Activated CD4-positive, alpha-beta T cell treated with anti-CD3 and anti-CD28 coated beads, Interleukin-2, amount 50 U/mL, for 4 hours (primary cell): ENCODE measurements at places on chromosomes 13 and 19.

DNA sequence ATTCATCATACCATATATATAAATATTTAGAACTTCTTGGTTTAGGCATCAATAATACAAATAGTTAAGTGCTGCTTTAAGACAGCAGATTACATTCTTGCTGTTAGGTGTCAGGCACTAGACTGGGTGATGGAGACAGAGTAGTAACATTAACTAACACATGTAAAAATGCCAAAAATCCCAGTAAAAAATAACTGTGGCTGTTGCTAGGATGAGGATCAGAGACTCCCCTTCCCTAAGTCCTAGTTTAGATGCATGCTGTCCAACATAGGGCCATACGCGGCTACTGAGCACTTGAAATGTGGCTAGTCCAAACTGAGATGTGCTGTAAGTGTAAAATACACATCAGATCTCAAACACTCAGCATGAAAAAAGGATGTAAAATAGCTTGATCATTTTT lies 94.7 kb downstream of the CDADC1 start:
- DNase-seq: no peak

- no peak for DNase-seq
Observed at GRCh38 chr13:112870051-112870331, 99.0 kb upstream of the MCF2L start.

DNA sequence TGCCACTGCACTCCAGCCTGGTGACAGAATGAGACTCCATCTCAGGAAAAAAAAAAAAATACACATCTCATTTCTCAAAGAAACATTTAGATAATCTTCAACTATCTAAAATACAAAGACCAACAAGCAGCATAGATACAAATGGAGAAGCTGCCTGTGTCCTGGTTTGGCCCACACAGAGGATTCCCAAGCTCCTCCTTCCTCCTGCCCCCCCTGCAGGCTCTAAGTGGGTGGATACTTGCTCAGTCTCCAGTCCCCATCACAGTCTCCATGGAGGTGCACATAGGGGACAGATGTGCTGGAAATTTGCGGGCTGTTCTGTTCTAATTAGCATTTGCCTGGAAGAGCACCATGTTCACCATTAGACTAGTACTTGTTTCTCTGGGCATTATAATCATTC lies 59.9 kb downstream of the ABCC4 start:
- DNase-seq: no peak

DNA sequence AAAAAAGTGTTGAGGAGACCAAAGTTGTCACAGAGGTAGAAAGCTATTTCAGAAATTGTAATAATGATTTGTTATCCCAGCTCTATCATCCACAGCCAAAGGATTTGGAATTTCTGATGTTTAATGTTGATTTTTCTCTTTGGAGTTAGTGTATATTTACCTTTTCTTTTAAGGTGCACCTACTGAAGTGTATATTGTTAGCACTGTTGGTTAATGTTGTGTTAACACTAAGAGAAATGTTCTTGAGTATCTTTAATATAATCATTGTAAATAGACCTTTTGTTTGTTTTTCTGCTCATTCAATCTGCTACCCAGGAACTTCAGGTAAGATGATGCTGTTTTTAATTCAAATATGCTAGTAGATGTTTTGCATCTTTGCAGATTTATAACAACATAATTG lies 57.5 kb downstream of the ZAR1L start:
- no peak for DNase-seq

DNA sequence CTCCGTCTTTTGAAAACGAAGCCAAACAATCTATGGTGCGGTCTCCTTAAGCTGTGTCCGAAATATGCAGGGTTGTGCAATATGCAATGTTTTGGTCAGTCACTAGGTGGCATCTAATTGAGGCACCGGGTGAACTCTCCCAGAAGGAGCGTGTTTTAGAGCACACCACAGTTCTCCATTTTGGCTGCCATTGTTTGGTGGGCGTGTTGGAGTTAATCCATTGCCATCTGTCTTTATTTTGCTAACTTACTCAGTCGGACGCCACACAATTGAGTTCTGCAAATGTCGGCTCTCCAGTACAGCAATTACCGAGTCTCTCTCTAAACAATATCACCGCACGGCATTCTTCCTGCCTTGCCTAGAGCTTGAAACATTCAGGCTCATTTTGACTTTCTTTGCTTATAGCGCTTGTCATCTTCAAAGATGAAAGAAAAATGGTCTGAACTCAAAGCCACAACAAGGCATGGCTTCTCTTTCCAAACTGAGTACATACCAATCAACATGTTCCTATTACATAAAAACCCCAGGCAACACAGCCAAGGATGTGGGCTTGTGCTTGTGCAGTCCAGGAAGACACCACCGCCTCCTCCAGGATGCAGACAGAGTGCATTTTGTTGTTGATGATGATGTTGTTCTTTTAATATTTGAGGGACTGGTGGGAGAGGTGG lies 182.0 kb upstream of the SERP2 start:
- peak; percentile 11 for DNase-seq

DNA sequence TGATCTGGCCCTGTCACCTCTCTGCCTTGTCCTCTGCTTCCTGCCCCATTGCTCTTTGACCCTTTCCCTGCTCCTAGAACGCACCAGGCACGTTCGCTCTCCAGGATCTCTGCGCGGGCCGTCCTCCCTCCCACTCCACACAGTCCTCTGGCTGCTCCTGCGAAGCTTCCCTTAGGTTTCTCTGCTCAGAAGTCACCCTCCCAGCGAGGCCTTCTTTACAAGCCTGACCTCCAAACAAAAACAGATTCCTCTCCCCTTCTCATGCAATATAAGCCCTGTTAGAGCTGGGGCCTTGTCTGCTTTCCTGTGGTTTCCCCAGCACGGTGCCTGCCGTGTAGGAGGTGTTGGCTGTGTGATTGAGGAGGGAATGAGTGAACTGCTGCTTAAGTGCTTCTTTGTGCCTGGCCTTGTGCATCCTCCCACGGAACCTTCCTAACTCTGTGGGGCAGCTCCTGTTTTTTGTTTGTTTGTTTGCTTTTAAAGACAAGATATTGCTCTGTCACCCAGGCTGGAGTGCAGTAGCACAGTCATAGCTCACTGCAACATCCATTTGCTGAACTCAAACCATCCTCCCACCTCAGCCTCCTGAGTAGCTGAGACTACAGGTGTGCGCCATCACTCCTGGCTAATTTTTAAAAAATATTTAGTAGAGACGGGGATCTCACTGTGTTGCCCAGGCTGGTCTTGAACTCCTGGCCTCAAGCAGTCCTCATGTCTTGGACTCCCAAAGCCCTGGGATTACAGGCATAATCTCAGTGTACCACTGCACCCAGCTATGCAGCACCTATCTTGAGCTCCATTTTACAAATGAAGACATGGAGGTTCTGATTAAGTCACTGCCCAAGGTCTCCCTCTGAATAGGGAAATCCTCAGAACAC lies 82.0 kb downstream of the SIPA1L3 start:
- DNase-seq: no peak

DNA sequence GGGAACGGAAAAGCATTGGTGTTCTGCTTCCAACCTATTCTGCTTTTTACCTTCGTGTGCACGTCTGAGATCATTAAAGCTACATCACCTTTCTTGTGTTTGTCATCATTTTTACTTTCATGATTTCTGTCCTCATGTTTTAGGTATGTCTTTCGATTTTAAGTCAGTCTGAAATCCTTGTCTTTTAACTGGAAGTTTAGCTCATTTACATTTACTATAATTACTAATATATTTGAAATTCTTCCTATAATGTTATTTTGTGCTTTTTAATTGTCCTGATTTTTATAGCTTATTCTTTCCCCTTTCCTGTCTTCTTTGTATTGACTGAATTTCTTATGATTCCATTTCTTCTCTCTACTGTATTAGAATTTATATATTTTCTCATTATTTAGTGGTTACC lies 19.2 kb upstream of the ASPDH start:
- DNase-seq: no peak

DNA sequence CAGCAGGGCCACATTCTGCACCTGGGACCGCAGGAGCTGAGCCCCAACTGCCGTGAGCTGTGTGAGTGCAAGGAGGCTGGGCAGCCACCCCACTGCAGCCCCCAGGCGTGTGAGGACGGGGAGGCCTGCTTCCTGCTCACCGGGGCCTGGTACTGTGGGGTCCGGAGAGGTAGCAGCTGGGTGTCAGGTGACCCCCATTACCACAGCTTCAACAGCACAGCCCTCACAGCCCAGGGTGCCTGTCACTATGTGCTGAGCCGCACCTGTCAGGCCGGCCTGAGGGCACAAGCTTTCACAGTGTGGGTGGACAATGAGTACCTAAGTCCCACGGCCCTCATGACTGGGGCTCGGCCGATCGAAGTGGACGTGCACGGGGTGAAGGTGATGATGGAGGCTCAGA lies 35.8 kb upstream of the FXYD3 start:
- DNase-seq: no peak

- DNase-seq: no peak
Observed at GRCh38 chr19:9865732-9866501, 30.8 kb downstream of the PIN1 start.

DNA sequence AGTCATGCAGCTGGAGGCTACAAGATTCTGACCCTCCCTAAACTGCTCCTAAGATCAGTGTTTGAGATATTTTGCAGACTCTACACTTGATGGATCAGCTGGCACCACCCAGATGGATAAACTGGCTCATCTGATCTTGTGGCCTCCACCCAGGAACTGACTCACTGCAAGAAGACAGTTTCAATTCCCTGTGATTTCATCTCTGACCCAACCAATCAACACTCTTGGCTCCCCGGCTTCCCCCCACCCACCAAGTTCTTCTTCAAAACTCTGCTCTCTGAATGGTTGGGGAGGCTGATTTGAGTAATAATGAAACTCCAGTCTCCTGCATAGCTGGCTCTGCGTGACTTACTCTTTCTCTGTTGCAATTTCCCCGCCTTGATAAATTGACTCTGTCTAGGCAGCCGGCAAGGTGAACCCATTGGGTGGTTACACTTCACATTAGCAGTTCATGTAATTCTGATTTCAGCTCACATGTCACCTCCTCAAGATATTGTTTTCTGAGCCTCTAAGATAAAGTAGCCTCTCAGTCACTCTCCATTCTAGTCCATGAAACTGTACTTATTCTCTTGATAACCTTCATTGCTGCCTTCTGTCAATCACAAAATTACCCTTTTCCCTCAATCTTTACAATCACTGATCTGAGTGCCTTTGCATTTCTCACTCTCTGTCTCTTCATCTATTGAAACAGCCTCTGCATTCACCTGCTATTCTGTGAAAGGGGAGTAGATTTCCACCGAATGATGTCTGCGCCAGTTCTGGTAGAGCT lies 9.9 kb upstream of the FPR3 start:
- DNase-seq: no peak

DNA sequence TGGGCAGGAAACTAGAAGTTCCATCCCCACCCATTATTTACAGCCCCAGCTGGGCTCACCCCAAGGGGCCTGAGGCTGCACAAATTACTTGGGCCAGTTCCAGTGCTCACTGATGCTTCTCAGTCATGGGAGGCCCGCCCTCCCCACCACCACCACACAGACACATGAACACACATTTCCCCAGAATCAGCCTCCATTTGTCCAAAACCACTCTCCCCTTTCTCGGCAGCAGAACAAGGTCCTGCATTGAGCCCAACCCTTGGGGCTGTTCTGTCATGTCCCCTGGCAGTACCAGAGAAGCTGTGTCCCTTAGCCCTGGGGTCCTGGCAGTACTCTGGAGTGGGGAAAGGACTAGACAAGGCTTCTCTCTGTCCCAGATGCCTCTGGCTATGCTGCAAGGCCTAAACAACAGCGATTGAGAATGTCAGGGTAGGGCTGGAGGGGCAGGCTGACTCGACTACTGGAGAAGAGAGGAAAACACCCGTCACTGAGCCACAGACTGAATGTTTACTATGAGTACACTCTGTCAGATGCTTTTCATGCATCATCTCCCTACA lies 21.8 kb downstream of the SAMD4B start:
- DNase-seq: no peak

- no peak for DNase-seq
Observed at GRCh38 chr13:97276862-97277269, 54.7 kb downstream of the MBNL2 start.

- no peak for DNase-seq
Observed at GRCh38 chr19:2014731-2015607, 545 bp downstream of the BTBD2 start.

GRCh38 chr13:110455941-110456340 lies 105.6 kb downstream of the RAB20 start:
- DNase-seq: peak; percentile 45

- DNase-seq: no peak
Observed at GRCh38 chr19:17311455-17312188, 2.3 kb downstream of the DDA1 start.

DNA sequence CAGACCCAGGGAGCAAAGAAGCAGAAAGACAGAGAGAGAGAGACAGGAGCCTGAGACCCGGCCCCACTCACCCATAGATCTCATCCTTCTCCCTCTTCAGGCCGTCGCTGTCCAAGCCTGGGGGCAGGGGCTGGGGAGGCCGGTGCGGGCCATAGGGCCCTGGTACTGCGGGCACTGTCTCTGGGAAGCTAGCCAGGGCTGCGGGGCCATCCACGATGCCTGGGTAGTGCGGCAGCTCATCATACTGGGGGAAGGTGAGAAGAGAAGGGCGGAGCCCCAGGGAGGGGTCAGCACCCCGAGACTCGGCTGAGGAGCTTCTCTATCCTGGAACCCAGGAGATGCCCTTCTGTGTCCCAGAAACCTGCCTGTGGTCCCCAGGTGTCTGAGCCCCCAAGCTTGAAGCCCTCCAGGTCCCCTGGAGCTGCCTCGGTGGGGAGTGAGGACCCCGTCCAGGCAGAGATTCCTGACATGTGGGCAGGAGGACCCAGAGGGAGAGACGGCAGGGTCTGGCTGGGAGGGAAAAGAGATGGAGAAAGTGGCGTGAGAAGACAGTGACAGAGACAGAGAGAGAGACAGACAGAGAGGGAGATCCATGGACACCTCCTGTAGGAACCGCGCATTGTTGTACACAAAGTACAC lies 2.1 kb downstream of the MEIS3 start:
- DNase-seq: no peak

GRCh38 chr13:69793783-69794453 lies 313.7 kb upstream of the ATXN8OS start:
- no peak for DNase-seq

GRCh38 chr19:9498183-9498902 lies at the start of gene ZNF560:
ZNF560 (minus strand) TSS chr19:9498616; CDS start chr19:9475313, 23,303 bp downstream.
- no peak for DNase-seq

DNA sequence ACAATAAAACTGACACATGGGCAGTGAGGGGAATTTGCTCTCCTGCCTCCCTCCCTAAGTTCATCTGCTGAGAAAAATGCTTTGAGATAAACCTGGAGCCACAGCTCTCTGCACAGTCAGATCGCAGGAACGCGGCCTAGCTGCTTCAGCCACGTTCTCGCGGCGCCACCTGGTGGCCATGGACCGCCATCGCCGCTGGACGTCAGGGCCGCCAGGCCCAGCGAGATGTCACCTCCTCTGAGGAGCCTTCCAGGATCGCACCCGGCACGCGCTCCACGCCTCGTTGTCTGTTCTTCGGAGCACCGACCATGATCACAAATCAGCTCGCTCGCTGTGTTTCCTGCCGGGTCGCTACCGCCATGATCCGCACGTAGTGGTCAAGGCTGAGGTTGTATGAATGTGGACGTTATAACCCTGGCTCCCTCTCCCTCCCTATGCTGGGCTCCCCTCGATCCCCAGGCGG lies 20.6 kb upstream of the USP29 start:
- peak; percentile 36 for DNase-seq
